ENCODE measurements at places on chromosomes 5 and 9. TPM values are rescaled to one million over a fixed set of nuclear protein-coding genes. Genes with fewer than 3 reads are reported as not detected.

UNC5A gene
- 8.3 TPM for total RNA-seq

KIF2A gene
- total RNA-seq = 285 TPM

GRCh38 chr9:136978073-136978864 lies 965 bp downstream of the PTGDS start:
- DNase-seq = peak; percentile 89

SOX30 gene
- not detected for total RNA-seq

PCDHB8 gene
- total RNA-seq = 8.6 TPM

GRCh38 chr5:132422720-132423437 lies 53.4 kb downstream of the SLC22A5 start:
- DNase-seq = no peak

THBS4 gene
- total RNA-seq = 2.2 TPM

C9orf85 gene
- 14.2 TPM for total RNA-seq

- no peak for DNase-seq
Observed at GRCh38 chr9:94666364-94667099, 27.2 kb upstream of the FBP1 start.

ORM1 gene
- total RNA-seq = not detected

GPR150 gene
- not detected for total RNA-seq

DNA sequence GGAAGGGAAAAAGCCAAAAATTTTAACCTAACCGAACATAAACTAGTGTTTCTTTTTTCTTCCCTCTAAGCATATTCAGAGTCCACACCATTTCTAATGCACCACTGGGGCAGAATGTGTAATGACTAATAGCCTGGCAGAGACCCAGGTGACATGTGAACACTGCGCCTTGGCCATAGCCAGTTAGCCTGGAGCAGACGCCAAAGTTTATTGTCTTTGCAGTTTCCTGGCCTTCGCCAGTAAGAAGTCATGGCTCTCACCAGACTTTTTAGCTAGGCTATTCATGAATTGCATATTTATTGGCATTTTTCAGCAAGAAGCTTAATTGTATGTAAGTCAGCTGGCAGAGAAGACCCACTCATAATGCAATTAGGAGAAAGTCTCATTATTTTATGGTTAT lies 182.8 kb upstream of the SLC27A6 start:
- no peak for DNase-seq

AOPEP gene
- total RNA-seq = 32.1 TPM

MPDZ gene
- total RNA-seq = 40.4 TPM

GRCh38 chr9:129994882-129995281 lies 48.1 kb downstream of the FNBP1 start:
- DNase-seq = no peak

PTGES gene
- total RNA-seq = 3.3 TPM

GRCh38 chr9:124197177-124198095 lies 60.3 kb upstream of the NEK6 start:
- no peak for DNase-seq

- DNase-seq = no peak
Observed at GRCh38 chr5:34494111-34494755, 161.9 kb upstream of the RAI14 start.

GRCh38 chr5:74725331-74725730 lies 40.3 kb downstream of the HEXB start:
- DNase-seq = no peak

DNA sequence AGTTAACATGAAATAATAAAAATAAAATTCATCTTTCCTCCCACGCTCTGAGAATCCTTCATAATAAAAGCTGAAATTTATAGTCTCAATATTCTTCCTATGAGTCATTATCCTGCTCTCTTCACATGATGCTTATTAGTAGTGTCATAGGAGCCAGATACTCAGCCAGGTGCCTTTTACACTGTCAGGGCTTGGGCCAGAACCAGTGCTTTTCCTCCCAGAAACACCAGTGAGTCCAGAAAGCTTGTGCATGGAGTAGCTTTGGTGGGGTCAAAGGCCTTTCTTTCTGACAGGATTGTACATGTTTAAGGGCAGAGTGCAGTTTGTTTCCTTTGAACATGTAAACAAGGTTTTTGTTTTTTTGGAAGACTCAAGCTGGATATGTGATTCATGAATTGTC lies 6.8 kb downstream of the LSM11 start:
- no peak for DNase-seq

DNA sequence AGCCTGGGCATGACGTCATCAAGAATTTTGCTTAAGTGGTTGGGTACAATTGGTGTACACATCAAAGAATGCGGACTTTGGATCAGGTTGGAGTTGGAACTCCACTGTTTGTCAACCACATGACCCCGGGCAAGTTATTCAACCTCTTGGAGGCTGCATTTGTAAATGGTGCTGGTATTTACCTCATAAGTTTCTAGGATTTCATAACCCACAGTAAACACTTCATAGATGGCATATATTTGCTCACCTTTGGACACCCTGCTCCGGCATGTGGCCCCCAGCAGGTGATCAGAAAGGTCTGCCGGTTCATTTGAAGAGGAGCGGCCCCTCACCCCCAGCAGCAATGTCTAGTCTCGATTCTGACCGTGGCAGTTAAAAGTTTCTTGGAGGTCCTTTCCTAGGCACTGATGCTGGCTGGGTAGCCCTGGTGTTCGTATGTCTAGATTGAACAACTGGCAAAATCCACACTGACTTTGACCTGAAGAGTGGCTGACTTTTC lies 60.6 kb downstream of the IL6ST start:
- DNase-seq = no peak

DNA sequence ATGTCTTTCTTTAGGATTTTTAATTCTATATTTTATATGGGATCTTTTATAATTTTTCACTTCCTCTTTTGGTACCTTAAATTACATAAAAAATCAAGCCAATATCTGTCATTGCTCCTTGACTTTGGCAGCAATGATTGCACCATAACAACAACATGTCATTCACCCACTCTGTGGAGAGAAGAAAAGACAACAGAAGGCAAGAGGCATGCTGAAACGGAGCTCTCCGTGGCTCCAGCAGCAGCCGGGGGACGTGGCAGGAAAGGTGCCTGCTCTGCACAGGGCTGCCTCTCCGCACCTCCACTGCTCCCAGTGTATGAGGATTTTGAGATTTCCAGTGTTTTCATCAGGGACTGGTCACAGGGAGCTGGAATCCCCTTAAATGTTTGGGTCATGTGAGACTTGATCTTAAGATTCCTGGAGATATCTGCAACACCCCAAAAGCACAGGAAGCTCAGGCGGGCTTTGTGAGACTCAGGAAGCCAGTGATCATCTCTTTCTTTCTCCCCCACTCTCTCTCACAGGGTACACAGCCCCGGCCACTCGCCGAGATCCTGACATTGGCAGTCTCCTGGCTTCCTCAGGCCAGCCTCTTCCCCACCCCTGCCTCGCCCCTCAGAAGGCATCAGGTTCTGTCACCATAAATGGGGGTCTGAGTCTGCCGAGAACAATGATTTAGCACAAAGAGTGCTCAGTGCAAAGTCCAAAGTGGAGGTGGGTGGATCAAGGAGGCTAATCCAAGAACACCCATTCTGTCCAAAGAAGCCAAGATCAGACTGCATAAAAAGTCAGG lies 74.6 kb downstream of the ACTL7B start:
- DNase-seq = no peak

- DNase-seq = no peak
Observed at GRCh38 chr5:119596046-119596445, 33.3 kb upstream of the FAM170A start.

GTF2H2C gene
- total RNA-seq = 58.8 TPM

ADRB2 gene
- 1.6 TPM for total RNA-seq

DNA sequence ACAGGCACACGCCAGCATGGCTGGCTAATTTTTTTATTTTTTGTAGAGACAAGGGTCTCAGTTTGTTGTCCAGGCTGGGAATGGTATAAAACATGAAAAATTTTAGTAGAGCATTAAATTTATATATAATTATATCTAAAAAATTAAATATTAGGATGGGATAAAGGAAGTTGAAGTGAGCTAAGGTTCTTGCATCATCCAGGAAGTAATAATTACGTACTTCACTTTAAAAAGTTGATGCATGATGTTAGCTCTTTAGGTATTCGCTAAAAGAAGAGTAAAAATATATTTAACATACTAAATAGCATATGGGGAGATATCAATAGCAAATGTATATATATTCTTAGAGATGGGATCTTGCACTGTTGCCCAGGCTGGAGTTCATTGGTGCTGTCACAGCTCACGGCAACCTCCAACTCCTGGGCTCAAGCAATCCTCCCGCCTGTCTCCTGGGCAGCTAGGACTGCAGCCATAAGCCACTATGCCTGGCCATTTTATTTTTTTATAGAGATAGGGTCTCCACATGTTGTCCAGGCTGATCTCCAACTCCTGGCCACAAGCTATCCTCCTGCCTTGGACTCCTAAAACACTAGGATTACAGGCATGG lies 12.3 kb downstream of the DCAF10 start:
- no peak for DNase-seq

HMMR gene
- total RNA-seq = 3.0 TPM

PCDHB10 gene
- total RNA-seq = 13.1 TPM

GRCh38 chr9:127587966-127588365 lies 24.1 kb upstream of the STXBP1 start:
- DNase-seq = no peak

CLIC3 gene
- 0.31 TPM for total RNA-seq

GRCh38 chr9:37038302-37038942 lies 4.4 kb upstream of the PAX5 start:
- no peak for DNase-seq

GRCh38 chr5:65797481-65797880 lies 75.5 kb downstream of the NLN start:
- DNase-seq = no peak

PCSK1 gene
- 1.6 TPM for total RNA-seq

NUTM2F gene
- total RNA-seq = not detected

DNA sequence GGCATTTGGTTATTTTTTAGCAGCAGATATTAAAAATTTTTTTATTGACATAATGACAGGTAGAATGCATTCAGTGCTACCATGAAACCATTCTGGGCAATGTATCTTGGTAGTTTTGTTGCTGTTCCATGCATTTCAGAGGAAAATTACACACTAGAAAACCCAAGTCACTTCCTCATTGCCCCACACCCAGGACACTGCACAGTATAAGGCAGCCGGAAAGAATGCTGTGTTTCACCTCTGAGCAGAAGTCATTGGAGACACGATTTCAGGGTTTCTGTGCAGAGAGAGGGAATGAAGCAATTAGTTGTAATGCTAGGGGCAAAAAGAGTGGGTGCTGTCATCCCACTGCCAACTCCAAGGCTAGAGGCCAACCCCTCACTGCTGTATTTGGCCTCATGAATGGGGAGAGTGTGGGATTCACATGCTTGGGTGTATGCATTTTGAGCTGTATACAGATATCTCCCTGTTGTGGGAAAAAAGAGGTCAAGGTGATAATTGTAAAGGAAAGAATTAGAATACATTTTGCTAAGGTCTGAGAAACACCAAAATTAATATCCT lies 290.5 kb downstream of the BNC2 start:
- no peak for DNase-seq

DNA sequence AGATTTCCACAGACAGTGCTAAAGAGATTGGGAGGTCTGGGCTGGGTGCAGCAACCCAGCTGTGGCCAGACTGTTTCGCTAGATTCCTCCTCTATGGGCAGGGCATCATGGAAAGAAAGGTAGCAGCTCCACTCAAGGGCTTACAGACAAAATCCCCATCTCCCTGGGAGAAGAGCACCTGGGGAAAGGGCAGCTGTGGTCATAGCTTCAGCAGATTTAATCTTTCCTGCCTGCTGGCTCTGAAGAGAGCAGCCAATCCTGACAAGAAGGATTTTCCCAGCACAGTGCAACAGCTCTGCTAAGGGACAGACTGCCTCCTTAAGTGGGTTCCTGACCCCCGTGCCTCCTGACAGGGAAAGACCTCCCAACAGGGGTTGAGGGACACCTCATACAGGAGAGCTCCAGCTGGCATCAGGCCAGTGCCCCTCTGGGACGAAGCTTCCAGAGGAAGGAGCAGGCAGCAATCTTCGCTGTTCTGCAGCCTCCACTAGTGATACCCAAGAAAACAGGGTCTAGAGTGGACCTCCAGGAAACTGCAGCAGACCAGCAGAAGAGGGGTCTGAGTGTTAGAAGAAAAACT lies 1379.3 kb upstream of the ACO1 start:
- no peak for DNase-seq

- DNase-seq = no peak
Observed at GRCh38 chr5:130976493-130976892, 188.6 kb downstream of the HINT1 start.

- DNase-seq = no peak
Observed at GRCh38 chr5:40514976-40515375, 164.7 kb upstream of the PTGER4 start.

DNA sequence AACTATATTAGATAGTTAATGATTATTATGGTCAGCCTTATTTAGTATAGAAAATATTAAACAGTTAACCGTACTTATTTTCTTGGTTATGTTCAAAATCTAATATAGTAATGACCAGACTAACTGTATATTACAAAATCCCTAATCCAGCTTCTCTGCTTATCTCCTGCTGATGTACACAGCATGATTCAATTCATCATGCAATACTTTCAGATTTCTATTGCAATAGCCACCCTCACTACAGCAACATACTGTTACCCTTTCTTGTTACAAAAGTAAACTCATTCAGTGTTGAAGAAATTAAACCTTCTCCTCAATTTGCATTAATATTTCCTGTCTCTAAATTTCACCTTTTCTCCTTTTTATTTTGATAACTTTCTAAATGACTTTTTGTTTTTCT lies 1375.0 kb upstream of the NUDT12 start:
- DNase-seq = no peak

DNA sequence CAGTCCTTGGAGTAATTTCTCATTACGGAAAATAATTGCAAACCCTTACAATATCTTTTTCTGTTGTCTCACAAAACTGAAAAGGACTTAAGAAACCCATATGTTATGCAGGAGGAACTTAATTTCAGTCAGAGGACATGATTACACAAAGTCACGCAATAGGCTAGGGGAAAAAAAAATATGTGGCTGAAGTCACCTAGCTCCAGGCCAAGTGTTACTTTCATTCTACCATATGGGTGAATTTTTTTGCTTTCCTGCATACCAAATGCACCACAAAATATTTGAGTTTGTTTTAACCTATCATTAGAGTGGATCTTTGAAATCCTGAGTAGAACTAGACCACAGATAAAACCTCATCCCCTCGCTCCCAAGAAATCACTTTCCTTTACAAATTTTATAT lies 523.5 kb downstream of the CAAP1 start:
- no peak for DNase-seq

GRCh38 chr5:74575741-74576538 lies 64.6 kb downstream of the ENC1 start:
- no peak for DNase-seq

MOB3B gene
- total RNA-seq = 6.2 TPM

DNA sequence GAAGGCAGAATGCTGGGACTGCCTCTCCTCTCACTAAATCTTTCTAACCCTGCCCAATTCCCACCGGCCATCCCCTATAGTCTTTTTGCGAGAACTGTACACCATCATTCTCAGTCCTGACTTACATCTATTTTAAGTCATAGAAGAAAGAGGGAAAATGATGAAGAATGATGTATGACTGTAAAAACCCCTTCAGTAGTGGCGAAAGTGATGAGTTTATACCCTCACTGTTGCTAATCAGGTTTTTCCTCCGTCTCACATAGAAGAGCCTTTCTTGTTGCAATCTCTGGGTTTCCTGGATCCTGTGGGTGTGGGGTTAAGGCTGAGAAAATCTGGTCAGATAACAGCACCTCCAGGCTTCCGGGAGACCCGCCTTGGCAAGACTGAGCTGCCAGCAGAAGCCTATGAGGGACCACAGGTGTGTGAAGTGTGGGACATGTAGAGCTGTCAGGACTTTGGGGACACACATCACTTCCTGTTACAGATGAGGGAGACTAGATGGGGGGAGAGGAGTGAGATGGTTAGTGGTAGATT lies 147.1 kb upstream of the SLC12A2 start:
- no peak for DNase-seq
